ENCODE measurements at places on chromosomes 6 and 20.
A peak's percentile ranks its signal among the peaks of the same experiment; 100 is the strongest.

DNA sequence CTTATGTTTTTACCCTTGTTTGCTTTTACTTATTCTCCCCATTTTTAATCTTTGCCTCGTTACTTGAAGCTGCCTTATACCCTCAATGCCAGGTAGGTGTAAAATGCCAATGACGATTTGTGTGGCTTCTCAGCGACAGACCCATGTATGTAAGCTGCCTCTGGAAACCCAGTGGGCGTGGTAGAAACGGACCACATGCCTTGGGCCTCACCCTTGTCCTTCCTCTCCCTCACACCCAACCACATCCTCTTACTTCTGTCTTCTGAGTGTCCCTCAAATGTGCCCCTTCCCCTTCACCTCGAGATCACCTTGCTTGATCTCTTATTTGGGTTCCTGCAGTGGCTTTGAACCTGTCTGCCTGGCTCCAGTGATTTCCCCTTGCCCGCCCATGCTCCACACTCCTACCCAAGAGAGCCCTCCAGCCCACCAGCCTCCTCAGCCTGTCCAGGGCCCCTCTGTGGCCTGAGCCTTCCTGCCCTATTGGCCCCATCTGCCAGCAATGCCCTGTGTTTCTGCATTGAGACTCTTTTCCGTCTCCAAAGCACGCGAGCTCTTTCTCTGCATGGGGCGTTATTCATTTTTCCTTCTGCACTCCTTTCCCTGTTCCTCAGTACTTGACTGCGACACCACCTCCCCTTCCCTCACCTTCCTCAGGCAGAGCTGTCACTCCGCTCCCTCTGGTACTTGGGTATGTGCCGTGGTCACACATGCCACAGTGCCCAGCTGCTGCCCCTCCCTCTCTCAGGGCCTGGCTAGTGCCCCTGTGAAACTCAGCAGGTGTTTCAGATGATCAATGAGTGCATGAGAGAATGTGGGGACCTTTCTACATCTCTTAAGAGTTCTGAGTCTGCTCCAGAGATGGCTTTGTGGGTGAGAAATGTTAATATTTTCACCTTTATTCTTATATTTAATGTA is 115.4 kb downstream of the SLX4IP start:
- DNase-seq: no peak

DNA sequence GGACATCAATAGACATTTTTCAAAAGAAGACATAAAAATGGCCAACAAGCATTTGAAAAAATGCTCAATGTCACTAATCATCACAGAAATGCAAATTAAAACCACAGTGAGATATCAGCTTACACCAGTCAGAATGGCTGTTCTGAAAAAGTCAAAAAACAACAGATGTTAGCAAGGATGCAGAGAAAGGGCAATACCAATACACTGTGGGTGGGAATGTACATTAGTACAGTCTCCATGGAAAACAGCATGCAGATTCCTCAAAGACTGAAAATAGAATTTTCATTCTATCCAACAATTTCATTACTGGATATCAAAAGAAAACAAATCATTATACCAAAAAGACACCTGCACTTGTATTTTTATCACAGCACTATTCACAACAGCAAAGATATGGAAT is 85.3 kb downstream of the DCDC2 start:
- DNase-seq: no peak

GRCh38 chr6:134706806-134707205 is 243.1 kb downstream of the ALDH8A1 start:
- no peak for DNase-seq

DNA sequence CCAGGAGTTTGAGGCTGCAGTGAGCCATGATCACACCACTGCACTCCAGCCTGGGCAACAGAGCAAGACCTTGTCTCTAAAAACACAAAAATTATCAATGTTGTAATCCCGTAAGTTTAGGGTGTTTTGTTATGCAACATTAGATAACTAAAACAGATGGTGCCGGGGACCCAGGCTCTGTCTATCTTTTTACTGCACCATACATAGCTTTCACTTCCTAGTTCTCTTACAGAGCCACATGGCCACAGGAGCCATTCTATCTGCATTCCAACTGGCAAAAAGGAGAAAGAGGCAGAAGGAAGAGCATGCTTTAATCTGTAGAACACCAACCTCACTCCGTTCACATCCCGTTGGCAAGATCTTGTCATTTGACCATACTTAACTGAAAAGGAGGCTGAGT is 5.4 kb upstream of the TCF15 start:
- DNase-seq: no peak

DNA sequence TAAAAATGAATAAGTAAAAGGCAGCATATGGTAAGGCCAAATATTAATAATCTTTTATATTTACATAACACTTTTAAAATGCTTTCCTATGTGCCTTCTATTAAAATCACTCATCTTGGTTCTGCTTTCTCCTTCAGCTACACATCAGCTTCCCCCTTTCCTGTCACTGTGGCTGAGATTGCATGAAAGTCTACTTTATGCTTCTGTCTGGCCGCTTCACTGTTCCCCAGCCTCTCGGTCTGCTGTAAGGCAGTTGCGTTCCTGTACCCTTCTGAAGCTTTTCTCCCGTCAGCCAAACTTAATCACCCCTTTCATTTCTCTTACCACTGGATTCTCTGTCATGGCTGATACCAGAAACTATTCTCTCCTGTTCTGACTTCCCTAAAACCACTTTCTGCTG is 34.6 kb downstream of the SOX4 start:
- no peak for DNase-seq

DNA sequence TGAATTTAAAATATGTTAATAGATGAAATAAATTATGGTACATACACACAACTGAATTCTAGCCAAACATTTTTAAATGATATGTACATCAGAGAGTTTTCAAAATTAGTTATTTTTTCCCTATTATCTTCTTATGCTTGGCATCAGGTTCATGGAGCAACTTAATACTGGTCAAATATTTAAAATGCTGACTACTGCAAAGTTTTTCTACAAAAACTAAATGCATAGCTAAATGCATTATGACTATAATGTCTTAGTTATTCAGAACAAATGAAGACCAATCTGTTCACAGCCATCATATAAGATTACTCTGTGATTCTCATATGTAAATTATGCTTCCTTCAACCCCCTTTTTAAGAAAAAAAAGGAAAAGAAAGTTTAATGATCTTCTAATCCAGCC is 8.2 kb upstream of the IL17A start:
- DNase-seq: no peak

GRCh38 chr6:82569022-82569421 is 205.4 kb downstream of the TPBG start:
- DNase-seq: no peak

DNA sequence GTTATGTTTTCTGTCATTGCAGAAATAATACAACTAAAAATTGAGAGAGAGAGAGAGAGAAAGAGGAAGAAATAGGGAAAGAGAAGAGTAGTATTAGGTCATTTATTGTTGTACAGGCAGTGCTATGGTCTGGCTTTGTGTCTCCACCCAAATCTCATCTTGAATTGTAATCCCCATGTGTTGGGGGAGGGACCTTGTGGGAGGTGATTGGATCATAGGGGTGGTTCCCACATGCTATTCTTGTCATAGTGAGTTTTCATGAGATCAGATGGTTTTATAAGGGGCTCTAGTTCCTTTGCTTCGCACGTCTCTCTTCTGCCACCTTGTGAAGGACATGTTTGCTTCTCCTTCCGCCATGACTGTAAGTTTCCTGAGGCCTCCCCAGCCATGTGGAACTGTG is 677.4 kb upstream of the CHD6 start:
- DNase-seq: no peak

- DNase-seq: no peak
These were observed 7.8 kb downstream of the TEAD3 start for GRCh38 chr6:35489066-35489465.

- DNase-seq: no peak
These were observed 6.4 kb downstream of the EEF1A2 start for GRCh38 chr20:63492518-63492917.

DNA sequence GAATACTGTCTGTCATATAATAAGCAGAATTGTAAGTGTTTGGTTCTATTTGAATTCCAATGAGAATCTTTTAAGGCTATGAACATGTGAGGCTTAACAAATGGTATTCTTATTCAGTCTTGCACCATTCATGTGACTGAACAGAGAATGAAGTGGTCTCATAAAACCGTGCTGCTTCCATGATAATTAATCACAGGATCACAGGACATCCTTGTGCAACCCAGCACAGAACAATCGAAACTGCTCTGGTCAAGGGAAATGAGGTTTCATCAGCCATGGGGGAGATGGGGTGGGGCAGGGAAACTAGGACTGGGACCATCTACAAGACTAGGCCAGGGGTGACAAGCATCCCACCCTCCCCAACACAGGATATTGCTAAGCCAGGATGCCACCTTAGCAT is 6.0 kb downstream of the PPIL6 start:
- no peak for DNase-seq

GRCh38 chr6:112957536-112957916 is 610.4 kb downstream of the RFPL4B start:
- no peak for DNase-seq

DNA sequence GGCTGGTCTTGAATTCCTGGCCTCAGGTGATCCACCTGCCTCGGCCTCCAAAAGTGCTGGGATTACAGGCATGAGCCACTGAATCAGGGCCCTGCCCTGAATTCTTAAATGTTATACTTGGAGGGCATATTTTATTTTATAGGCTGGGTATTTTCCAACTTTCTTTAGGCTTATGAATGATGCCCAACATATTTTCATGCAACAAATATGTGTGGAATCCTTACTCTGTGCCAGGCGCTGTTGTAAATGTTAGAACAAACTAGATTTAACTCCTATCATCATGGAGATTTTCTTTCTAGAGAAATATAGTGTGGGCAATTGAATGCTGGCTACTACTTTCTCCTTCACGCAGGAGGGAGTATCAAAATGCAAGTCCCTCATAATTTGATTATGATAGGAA is 71.2 kb downstream of the SAMD5 start:
- DNase-seq: no peak

GRCh38 chr6:35063701-35064280 is 77.3 kb downstream of the TCP11 start:
- no peak for DNase-seq

GRCh38 chr6:148177589-148178233 is 164.9 kb upstream of the SASH1 start:
- peak; percentile 22 for DNase-seq

DNA sequence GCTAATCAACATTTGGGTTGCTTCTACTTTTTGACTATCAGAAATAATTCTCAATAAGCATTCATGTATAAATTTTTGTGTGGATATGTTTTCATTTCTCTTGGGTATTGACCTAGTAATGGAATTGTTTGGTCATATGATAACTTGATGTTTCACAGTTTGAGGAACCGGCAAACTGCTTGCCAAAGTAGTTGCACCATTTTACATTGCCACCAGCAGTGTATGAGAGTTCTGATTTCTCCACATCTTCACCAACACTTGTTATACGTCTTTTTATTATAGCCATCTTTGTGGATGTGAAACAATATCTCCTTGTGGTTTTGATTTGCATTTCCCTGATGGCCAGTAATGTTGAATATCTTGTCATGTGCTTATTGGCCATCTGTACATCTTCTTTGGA is 42.6 kb upstream of the TGM2 start:
- DNase-seq: no peak

DNA sequence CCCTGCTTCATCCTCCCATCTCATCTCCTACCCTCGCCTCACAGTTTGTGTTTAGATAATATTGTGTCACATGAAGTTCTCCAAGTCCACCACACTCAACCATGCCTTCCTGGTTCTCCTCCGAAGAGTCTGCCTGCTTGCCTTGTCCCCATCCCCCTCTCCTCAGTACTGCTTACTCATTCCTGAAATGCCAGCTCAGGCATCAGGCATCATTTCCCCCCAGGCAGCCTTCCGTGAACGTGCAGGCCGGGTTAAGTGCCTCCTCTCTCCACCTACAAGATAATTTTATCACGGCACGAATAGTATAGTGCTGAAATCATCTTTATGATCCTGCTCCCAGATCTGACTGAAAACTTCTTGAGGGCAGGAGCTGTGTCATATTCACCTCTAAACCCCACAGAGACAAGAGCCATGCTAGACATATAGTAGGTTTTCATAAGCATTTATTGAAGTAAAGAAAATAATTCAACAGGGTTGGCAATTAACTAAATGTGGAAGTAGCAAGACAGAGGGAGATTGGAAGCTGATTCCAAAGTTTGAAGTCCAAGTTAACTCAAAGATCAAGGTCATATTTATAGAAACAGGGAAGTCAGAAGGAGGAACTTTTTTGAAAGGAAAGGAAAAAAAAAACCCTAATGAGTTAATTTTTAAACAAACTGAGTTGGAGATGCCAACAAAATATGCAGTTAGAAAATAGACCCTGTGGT is 48.7 kb upstream of the BMP2 start:
- no peak for DNase-seq

DNA sequence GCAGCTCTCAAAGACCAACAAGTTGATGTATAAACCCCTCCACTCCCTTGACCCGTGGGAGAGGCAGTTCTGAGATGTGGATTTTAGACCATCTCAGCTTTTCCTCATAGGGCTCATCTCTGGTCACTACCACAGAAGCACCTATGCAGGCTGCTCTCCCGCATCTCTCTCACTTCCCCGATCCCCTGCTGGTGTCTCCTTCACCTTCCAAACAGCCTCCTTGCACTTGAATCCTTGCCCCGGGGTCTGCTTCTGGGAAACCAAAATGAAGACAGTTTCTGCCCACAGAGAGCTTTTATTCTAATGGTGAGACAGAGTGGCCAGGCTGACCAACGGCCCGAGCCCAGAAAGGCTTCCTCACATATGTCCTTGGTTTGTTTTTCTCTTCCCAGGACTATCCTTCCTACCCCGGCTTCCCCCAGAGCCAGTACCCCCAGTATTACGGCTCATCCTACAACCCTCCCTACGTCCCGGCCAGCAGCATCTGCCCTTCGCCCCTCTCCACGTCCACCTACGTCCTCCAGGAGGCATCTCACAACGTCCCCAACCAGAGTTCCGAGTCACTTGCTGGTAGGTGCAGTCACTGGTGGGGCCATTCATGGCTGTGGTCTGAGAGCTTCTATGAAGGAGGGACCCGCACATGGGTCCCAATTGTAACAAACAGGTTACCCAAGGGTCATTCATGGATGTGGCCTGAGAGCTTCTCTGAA is 179.3 kb downstream of the EYA2 start:
- DNase-seq: no peak

DNA sequence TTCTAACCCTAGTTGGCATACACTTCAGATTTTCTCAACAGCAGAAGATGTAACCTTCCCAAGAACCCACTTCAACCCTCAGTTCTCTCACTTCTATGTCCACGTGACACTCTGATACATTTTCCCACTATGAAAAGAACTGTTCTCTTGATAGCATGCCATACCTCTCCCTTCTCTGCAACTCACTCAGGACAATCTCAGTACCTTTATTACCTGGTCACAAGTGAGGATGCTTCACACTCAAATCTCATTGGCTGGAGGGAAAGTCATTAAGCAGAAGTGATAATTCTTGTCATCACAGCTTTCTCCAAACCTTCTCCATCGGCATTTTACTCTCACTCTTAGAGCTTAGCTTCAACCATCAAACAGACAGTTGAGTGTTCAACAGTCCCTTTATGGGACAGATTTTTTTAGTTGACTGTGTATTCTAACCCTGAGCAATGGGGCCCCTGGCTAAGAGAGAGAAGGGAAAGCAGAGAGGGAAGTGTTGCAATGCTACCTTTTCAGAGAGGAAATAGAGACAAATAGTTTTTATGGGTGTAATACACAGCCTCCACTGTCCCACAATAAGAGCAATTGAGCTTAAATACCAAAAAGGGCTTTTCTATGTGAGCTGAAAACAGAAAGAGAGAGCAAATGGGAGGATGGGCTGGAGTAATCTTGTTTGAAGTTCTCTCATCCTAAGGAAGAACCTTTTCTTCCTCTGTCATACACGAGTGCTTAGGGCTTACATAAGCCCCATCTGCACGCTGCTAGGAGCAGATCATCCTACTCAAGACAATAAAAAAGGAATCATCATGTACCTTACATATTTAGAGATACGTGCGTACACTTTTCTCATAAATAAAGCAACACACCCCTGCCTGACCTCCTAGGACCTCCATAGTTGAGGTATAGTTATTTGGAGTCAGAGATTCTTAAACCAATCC is 16.0 kb downstream of the HLA-DPA1 start:
- DNase-seq: no peak

All from GM10248 (cell line).